ENCODE measurements at places on chromosomes 12 and 14. TPM values are rescaled to one million over a fixed set of nuclear protein-coding genes. Genes with fewer than 3 reads are reported as not detected.

DNA sequence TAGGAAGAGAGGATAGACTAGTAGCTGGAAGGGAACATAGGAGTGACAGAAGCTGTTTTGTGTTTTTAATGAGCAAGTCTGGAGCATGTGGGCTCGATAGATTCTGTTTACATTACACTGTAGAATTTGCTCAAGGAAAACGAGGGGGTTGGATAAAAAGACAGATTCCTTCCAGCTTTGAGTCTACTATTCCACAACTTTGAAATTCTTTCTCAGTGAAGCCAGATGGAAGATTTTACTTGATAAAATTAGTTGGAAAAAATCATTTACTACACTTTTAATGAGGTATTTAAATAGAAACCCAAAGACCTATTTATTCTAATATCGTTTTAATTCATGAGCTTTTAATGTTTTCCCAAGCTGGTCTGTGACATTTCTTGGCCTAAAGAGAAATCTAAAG, 19.5 kb upstream of the EPS8 start:
- DNase-seq, result no peak

GRCh38 chr14:43651185-43651787, 855.8 kb downstream of the FSCB start:
- no peak for DNase-seq

GRCh38 chr12:56677680-56678079, 10.4 kb downstream of the PTGES3 start:
- DNase-seq, result no peak

- no peak for DNase-seq
Observed at GRCh38 chr14:82182646-82183045, 649.0 kb upstream of the SEL1L start.

- no peak for DNase-seq
Observed at GRCh38 chr12:8501720-8502119, 11.6 kb upstream of the CLEC4D start.

- no peak for DNase-seq
Observed at GRCh38 chr12:13133886-13134285, 30.4 kb upstream of the GSG1 start.

WNT5B gene
- total RNA-seq, result 2.4 TPM

RASSF8 gene
- total RNA-seq, result 4.2 TPM

GNPNAT1 gene
- 50.9 TPM for total RNA-seq

CSRP2 gene
- 3.7 TPM for total RNA-seq

All from liver (tissue), 10 donors.